ENCODE measurements at places on chromosomes 2 and 18. TPM values are rescaled to one million over a fixed set of nuclear protein-coding genes. Genes with fewer than 3 reads are reported as not detected.

Gene CHRND
- not detected for total RNA-seq

Gene DSG1
- under 0.01 TPM for total RNA-seq

Gene MSH2
- 89.7 TPM for total RNA-seq

Gene TNFRSF11A
- total RNA-seq: 0.82 TPM

Gene GNLY
- not detected for total RNA-seq

Gene PID1
- total RNA-seq: 36.7 TPM

Gene C2orf15
- total RNA-seq: 4.5 TPM

Gene MYOM1
- total RNA-seq: 0.82 TPM

Gene CACNB4
- 42.4 TPM for total RNA-seq

Gene NEU2
- not detected for total RNA-seq

Gene MC2R
- under 0.01 TPM for total RNA-seq

Gene MDH1B
- total RNA-seq: 4.5 TPM

Gene CAVIN2
- total RNA-seq: 3.3 TPM

Gene CNDP1
- total RNA-seq: under 0.01 TPM

Gene SATB2
- total RNA-seq: 440 TPM

Gene MSTN
- total RNA-seq: 0.82 TPM

Gene UGT1A5
- not detected for total RNA-seq

Gene NCKAP5
- 9.0 TPM for total RNA-seq

Gene BARD1
- total RNA-seq: 44.8 TPM

Gene CPS1
- 2.9 TPM for total RNA-seq

Gene LCT
- not detected for total RNA-seq

Gene CDH2
- total RNA-seq: 215 TPM
